ENCODE measurements at places on chromosomes 3 and 15.
A peak's percentile ranks its signal among the peaks of the same experiment; 100 is the strongest.

DNA sequence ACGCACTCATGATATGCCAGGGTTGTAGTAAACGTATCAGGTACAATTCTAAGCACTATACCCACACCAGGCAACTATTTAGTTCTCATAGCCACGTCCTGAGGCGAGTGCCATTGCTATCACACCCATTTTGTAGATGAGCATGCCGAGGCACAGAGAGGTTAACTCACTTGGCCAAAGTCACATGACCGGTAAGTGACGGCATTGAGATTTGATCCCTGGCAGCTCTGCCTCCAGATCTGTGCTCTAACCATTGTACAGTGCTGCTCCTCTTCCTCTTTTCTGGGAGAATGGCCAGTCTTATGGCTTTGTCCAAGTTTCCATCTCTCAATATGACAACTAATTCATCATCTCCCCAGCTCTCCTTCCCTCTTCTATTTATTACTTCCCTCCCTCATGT, 18.9 kb upstream of the ATP2B2 start:
- DNase-seq, result no peak

- no peak for DNase-seq
These were observed 860.1 kb downstream of the MCTP2 start for GRCh38 chr15:95091444-95091843.

- no peak for DNase-seq
These were observed 10.1 kb downstream of the FAM131A start for GRCh38 chr3:184347321-184348056.

- DNase-seq, result peak; percentile 43
These were observed 13.4 kb downstream of the IFT57 start for GRCh38 chr3:108208831-108209230.

DNA sequence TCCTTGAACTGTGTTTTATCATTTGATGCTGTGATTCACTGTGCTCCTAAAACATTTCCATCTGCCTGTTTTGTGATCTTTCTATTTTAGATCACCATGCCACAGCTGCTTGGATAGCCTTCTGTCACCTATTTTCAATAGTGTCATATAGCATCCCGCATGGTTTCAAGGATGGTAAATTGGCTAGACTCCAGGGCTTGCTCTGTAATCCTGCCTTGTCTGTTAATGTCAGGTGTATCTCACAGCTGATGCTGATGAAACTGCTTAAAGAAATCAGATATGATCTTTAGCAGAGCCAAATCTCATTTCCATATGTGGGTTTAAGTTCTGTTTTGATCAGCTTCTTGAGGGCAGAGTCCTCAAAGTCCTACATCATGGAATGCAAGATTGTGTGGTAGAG, 182.2 kb downstream of the UBE2E2 start:
- DNase-seq, result no peak

GRCh38 chr15:101296418-101297405, 1.7 kb upstream of the SNRPA1 start:
- peak; percentile 55 for DNase-seq

DNA sequence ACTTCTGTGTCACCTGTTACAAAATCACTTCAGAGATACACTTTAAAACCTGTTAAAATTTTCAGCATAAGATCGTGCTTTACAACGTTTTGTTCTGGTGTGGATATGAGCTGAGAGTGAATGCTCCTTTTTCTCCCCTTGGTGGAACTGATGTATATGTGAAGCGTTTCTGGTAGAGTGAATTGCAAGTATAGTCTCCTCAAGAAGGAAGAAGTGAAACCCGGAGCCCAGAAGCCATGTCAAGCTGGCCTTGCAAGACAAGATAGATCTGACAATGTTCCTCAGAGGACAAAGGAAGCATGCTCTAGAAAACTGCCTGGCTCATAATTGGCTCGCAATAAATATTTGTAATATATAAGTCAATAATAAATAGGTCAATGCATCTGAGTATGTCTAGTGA, 23.6 kb downstream of the SERPINI2 start:
- DNase-seq, result no peak

- DNase-seq, result no peak
These were observed 13.1 kb upstream of the GCNT3 start for GRCh38 chr15:59598461-59598860.

DNA sequence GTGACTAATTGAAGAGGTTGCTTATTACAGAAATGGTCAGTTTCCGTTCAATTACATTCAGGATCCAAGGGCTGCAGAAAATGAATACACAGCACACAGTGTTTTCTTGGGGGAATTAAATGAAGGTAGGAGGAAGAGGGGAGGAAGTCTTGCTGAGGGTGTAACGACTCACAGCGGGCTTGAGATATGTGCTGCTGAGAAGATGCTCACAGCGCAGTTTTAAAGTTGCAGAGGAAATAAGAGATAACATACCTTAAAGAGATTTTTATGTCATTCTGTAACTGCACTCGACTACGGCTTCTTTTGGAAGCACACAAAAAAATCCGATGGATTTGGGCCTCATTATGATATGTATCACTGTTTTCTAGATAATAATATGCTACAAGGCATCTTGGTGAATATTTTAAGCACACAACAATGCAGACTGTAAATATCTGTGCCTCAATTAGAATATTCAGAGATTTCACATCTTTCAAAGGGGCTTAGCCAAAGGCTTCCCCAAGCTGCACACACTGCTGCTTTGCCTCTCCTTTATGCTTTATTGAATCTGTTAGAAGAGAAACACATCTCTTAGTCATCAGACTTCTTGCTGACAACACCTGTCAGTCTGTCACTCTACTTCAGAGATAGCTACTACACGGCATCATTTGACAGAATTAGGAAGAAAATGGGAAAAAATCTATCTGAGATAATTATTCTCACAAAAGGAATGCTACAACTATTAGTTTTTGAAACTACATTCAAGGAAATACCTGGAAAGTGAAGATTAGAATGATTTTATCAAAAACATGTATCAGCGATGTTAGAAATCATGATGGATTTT, 773.2 kb downstream of the OTOL1 start:
- no peak for DNase-seq

GRCh38 chr3:49880581-49881315, 11.0 kb upstream of the CAMKV start:
- DNase-seq, result no peak

- peak; percentile 75 for DNase-seq
These were observed 68.4 kb upstream of the TNFAIP8L3 start for GRCh38 chr15:51162865-51163762.

GRCh38 chr3:30129765-30130164, 476.6 kb upstream of the TGFBR2 start:
- DNase-seq, result no peak

DNA sequence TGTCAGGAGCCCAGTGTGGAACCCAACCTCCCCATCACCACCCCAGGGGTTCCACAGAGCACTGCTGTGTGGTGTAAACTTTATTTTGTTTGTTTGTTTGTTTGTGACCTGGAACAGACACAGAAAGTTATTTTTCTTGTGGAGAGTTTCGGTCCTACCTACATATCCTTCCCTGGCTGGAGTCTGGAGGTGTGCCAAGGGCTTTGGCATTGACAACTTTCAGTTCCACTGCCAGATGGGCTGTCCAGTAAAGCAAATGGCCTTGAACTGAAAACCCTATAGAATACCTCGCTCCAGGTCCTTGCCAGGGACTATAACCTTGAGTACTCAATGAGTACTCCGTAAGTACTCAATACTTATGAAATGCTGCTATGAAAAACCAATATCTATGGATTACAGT, 103.5 kb downstream of the MITF start:
- no peak for DNase-seq

DNA sequence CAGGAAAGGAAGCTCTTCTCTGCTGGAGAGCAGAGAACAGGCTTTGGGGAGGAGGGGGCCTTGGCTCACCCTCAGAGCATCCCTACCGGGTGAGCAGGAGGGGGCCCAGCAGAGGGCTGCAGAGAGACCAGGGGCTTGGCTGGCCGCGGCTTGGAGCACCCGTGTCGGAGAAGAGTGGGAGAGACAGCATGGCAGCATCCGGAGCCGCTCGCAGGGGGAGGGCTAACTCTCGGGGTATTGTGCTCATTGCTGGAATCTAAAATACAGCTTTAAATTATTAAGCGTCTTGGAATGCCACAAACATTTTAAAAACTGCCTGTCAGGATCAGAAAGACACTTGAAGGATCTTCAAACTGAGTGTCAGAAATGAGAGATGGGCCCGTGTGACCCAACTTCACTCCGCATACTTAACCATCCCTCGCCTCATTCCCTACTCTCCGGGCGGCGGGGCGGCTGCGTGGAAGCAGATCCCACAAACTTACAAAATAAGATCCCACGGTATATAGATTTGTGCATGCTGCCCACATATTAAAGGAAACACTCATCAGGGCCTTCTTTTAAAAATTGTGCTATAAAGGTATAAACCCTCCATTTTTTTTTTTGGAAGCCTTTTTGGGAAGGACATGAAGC, 53.9 kb downstream of the EIF4E3 start:
- DNase-seq, result no peak

DNA sequence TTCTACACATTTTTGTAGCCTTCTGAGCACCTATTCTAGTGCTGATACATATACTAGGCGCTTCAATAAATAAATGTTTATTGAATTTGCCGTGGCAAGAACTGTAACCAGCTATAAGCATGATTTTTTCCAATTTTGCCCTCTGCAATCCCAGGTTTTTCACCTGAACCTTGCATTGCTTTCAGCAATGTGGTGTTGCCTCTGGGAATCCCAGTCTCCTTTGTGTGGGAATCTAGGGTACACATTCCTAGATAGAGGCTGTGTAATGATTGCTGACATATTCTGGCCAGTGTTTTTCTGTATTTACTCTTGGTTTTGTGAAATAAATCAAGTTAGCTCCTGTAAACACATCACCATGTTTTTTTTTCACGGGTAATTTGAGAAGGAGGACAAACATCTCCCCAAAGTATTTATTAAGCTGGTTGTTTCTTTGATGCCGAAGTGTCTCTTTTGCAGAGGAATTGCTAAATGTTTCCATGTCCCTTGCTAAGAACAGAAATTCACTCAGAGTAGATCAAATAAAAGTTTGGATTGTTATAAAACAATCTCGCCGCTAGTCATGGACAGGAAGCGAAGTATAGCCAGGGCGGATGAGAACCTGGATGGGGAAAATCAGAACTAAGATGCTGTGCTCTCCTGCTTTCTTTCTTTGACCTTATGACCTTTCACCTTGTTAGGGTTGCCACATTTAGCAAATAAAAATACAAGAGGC, 1.2 kb downstream of the CFAP91 start:
- no peak for DNase-seq

- DNase-seq, result no peak
These were observed 94.6 kb upstream of the HERC1 start for GRCh38 chr15:63928185-63928842.

GRCh38 chr3:139836698-139837464, 98.1 kb upstream of the CLSTN2 start:
- DNase-seq, result no peak

DNA sequence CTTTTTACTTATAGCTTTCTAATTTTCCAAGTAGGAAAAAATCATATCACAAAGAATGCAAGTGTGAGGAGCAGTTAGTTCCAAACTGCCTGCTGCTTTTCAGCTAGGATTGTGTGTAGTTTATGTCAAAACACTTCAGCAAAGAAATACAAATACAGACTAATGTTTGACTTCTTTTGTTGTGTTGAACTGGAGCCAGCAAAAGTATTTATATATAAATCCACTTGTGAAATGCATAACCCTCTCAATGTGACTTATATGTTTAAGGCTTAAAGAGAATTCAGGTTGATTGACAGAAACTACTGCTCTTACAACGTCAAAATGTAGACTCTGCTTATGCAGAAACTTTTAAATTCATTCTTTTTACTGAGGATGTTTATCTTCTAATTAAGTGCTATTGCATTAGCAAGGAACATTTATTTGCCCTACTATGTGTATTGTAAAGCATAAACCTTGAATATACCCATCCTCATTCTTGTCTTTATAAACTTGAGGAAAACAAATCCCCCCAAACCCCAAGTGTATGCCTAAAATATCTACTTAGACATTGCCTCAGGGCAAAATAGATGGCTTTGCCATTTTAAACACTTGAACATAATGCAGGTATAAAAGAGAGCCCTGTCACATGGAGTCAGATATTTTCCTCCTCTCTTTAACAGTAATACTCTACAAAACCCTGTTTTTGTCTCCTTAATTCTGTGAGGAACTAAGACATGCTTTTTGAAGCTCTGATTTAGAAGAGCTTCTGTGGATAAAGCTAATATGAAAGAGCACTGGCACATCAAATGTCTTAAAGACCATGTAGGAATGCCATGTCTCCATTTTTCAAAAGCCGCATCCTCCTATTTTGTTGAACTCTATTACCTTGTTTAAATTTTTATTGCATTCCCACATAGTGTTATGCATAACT, 302.8 kb upstream of the TBC1D5 start:
- no peak for DNase-seq

DNA sequence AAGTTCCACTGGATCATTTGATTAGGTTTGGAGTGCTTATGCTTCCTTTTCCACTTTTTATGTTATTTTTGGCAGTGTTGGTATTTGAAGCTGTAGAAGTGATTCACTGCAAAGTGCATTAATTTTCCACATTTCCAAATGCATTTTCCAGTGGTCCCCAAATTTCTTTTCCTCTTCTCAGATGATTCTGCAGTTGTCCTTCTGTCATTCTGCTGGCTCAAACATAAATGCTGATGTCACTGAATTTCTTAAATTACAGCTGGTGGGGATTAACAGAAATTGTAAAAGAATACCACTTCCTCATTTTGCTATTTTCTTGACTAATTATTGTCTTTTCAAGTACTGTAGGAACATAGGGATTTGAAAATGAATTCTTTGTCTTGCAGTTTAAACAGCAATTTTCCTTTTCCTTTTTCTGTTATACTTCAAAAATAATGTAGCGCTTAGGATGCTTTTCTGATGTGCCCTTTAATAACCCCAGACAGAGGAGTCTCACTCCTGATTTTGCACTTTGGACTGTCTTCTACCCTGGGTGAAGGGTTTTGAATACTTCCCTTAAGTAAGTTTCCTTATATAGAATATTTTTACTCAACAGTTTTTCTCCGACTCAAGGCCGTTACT, 25.0 kb downstream of the MITF start:
- DNase-seq, result no peak

- no peak for DNase-seq
These were observed 17.3 kb downstream of the CD200 start for GRCh38 chr3:112350018-112350810.

DNA sequence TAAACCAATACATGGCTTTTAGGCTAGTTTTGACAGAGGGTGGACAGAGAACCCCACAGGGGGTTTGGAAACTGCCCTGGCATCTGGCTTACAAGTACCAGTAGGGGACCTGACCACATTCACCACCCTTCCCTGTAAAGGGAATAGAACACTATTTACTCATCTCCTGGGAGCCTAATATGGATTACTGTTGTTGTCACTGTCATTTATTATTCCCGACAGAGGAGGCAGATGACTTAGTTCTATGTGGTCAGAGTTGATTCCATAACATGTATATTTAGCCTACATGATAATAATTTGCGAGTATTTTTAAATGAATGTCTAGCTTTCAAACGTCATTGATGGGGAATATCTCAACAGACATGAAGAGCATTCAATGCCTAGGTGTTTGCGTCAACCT, 15.9 kb downstream of the ZBTB38 start:
- no peak for DNase-seq

- DNase-seq, result no peak
These were observed 267.8 kb upstream of the FRG2C start for GRCh38 chr3:75396316-75396802.

GRCh38 chr3:49133226-49133951, 539 bp upstream of the LAMB2 start:
- DNase-seq, result peak; percentile 84

Data from mammary epithelial cell (primary cell).